Stimulated activated CD4-positive, alpha-beta T cell treated with anti-CD3 and anti-CD28 coated beads, Interleukin-4, amount 100 ng/mL, for 4 hours (primary cell): ENCODE measurements at places on chromosomes 5 and 9.

DNA sequence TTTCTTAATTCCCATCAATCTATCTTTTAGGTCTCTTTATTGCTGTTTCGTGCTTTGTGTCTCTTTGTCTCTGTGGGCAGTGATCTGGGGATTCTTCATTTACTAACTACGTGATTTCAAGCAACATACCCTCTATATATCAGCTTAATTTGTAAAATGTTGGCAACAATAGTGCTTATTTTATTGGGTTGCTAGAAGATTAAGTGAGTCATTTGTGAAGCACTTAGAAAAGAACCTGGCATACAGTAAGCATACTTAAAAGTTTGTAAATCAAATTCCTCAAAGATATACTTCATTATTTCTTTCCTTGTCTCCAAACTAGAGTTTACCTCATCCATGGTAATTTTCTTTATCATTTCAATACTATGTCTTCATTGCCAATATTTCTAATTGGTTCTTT is 669.7 kb downstream of the MAT2B start:
- no peak for DNase-seq

GRCh38 chr5:82307451-82307850 is 29.3 kb upstream of the RPS23 start:
- no peak for DNase-seq

DNA sequence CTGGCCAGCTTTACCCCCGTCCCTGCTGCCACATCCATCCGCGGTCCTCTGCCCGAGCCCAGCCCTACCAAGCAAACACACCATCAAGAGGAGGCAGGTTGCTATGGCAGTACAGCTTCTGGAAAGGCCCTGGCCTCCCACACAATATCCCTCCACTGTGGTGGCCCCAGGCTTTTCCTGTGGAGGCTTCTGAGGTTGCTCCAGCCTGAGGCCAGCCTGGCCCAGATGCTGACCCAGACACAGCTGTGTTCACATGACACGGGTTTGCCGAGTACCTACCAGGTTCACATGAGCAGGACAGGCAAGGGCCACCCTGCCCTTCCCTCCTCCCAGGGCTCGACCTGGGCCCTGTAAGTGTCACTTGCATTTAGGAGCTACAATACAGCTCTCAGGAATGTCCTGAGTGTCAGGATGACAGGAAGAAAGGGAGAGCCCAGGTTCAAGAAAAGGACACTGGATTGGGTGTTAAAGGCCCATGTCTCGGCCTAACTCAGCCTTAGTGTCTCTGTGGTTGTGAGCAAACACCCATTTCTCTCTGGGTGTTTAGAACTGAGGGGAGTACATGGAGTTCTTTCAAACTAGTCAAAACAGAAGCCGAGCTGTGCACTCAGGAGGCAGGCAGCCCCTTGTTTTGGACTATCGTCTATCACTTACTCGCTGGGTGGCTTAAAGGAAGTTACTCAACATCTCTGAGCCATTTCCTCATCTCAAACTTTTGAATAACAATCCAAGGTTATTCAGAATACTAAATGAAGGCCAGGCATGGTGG is 40.2 kb downstream of the NAIF1 start:
- DNase-seq = no peak

- DNase-seq = no peak
These were observed 791 bp upstream of the STARD4 start for GRCh38 chr5:111513131-111513520.

GRCh38 chr9:126049088-126049487 is 277.5 kb upstream of the MVB12B start:
- no peak for DNase-seq

GRCh38 chr5:168531987-168532864 is 3.1 kb downstream of the FBLL1 start:
- no peak for DNase-seq

- DNase-seq = no peak
These were observed 63.1 kb downstream of the RCL1 start for GRCh38 chr9:4855841-4856240.
